Osteoblast (primary cell): ENCODE measurements at places on chromosomes 16 and 17. TPM values are rescaled to one million over a fixed set of nuclear protein-coding genes. Genes with fewer than 3 reads are reported as not detected.
A peak's percentile ranks its signal among the peaks of the same experiment; 100 is the strongest.

GRCh38 chr16:10245002-10245401 is 62.8 kb upstream of the GRIN2A start:
- DNase-seq = no peak

DNA sequence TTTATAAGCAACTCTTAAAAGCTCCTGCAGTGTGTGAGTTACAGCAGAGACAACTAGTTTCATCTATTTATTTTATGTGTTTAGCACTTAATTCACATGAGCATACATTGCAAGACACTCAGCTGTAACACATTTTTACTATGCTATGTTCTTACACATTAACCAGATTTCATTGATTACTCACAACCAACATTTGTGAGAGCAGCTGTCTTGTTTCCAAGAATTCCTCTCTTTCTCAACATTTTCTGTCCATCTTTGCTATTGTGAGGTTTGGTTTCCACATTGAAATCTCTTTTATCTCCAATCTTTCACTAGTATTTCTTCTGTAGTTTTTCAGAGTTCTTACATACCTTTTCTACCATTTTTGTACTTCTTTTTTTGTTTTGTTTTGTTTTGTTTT is 51.2 kb downstream of the COPRS start:
- DNase-seq = no peak

DNA sequence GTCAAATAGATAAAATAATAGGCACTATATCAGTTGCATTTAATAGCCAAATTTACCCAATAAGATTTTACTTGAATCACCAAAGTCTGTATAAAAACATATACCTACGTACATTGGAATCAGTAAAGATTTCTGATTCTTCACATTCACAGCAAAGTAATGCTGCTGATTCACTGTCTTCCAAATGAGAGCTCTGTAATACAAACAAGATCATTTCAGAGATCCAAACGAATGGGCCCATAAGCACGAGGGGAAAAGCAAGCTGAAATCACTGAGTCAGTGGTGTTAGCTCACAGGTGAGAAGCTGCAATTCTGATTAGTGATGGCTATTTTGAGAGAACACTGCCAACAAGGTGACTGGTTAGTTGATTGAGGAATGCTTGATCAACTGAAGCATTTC is 81.3 kb downstream of the SSH2 start:
- DNase-seq = no peak

Gene PVALEF
- total RNA-seq = not detected in 2 replicates

- peak; percentile 100 for DNase-seq
Measured at GRCh38 chr17:50919321-50920040, 53.3 kb upstream of the TOB1 start.

DNA sequence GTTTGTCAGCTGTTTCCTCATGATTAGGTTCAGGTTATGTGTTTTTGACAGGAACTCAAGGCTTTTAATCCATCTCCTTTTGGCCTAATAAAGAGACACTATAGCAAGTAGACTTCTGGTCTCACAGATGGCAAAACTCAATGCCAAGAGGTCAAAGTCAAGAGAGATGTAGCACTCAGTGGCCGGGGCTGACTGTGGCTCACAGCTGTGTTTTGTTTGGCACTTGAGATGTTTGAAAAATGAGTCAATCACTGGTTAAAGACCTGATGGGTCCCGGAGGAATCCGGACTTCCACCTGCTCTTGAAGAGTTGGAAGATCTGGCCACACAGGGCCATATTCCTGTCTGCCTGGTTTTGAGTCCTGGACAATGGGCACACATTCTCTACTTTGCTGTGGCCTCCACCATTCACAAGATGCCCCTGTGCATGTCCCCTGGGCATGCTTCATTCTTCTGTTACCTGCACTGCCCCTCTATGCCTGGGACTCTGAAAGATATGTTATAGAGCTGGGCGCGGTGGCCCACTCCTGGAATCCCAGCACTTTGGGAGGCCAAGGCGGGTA is 210.3 kb downstream of the SNX29 start:
- DNase-seq = no peak
